ENCODE measurements at places on chromosomes 2 and 18.

- DNase-seq: no peak
These were observed 687.9 kb upstream of the SETBP1 start for GRCh38 chr18:43992741-43993140.

DNA sequence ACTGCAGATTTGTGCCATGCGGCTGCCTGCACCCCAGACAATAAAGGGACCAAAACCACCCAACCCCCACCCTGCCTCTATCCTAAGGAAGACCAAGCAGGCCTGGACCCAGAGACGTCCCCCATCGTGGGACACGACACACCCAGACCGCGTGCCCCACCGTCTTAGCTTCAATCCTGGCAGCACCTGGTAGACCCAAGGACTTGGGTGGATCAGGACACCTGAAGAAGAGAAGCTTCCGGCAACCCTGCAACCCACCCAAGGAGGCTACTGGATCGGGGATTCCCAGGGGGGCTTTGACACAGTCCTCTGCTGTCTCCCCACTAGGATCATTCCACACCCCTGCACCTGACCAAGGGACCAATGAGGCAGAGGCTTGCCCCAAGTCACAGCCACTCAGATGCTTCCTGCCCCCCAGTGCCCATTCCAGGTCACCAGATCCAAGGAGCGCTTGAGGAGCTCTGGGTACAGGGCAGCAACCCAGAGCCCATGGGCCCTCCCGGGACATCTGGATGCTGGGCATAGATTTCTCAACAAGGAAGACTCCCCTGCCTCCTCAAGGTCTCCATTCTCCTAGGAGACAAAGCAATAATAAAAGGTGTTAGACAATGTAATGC is 3.6 kb downstream of the ALPI start:
- DNase-seq: no peak

DNA sequence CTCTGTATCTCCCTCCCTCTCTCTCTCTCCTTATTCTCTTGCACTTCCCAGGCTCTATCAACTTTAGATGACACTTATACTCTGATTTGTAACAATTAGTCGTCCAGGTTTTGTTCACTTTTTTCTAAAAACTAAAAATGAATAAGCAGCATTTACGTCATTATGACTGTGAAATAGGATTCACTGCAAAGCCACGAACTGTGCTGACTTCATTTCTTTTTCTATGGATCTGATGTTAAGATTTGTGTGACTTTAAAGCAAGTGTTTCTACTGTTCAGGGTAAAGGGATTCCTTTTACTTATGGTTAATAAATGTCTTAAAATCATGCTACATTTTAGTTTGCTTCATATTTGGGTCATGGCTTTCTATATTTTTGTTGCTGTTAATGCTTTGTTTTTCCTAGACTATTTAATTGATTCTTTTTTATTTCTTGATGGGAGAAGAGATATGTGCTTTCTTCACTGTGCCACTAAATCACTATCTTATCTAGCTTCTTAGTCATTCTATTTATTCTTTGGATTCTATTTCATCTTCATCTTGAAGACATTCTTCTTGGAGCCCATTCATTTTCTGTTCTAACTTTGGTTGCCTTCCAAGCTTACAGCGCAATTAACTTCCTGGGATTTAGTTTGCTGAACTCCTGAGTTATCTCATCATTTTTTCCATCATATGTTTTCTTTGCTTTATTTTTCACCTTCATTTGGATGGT is 480.4 kb upstream of the TRIB2 start:
- DNase-seq: no peak

DNA sequence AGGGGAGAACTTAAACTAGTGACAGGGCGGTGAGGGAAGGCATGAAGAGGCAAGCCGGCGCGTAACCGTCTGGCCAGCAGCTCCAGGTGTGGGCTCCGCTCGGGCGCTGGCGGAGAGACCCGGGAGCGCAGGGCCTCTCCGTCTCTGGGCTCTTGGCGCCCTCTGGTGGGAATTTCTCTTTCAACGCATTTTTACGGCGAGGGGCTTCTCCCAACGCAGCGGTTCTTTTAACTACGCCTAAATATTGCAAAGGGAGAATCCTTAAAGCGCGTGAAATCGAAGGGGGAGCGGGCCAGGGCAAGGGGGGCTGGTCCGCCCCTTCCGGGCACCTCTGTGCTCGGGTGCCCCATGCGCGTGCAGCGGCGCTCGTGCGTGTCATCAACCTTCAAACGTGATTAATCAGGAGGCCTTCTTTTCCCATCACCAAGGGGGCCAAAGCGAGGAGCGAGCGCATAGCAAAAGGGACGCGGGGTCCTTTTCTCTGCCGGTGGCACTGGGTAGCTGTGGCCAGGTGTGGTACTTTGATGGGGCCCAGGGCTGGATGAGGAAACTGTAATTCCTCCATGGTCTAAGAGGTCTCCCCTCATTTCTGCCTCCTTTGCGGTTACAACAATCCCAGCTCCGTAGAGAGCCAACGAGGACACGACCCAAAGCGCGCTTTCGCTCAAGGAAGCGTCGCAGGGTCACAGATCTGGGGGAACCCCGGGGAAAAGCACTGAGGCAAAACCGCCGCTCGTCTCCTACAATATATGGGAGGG is 762 bp upstream of the GAD1 start:
- DNase-seq: no peak

- DNase-seq: no peak
These were observed 39.1 kb downstream of the FN1 start for GRCh38 chr2:215396595-215397313.

- DNase-seq: no peak
These were observed 477.4 kb downstream of the CPS1 start for GRCh38 chr2:211033765-211034164.

- no peak for DNase-seq
These were observed 66.6 kb upstream of the ODC1 start for GRCh38 chr2:10514743-10515142.

DNA sequence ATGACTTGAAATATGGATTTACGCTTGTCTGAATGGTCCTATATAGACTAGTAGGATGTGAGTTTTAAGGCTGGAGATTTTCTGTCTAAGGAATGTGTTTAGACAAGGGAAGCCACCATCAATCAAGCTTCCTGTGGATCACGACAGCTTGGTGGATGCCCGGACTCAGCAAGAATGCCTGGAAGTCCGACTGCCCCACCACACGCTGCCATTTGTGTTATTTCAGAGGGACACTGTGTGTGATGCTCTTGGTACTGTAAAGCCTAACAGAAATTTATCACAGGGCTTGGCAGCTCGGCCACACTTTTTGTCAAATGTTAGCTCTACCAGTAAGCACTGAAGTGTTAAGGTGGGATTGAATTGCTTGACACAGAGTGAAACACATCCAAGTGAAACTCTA is 127.1 kb upstream of the CDH7 start:
- DNase-seq: no peak

GRCh38 chr2:16713011-16713423 is 47.4 kb upstream of the CYRIA start:
- no peak for DNase-seq

- DNase-seq: no peak
These were observed 317.8 kb downstream of the GULP1 start for GRCh38 chr2:188609321-188610049.

- DNase-seq: no peak
These were observed 1276.1 kb upstream of the FAM98A start for GRCh38 chr2:34875091-34875745.

GRCh38 chr18:21526463-21526862 is 74.0 kb downstream of the ESCO1 start:
- DNase-seq: no peak

DNA sequence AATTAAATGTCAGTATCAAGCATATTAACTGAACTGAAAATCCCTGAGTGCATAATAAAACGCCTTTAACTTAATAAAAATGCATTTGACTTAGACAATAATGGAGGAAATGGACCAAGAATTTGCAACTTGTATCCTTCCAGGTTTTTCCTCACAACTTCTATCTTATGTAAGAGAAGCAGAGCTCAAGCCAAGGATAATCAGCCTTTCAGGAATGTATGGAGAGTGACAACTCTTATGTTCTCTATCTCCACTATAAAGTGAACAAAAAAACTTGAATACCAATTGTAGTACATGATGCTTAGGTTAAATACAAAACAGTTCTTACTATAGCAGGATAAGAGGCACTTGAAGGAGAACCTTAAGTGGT is 64.8 kb upstream of the CYP26B1 start:
- DNase-seq: no peak

GRCh38 chr2:9610781-9611548 is 19.8 kb downstream of the YWHAQ start:
- no peak for DNase-seq

DNA sequence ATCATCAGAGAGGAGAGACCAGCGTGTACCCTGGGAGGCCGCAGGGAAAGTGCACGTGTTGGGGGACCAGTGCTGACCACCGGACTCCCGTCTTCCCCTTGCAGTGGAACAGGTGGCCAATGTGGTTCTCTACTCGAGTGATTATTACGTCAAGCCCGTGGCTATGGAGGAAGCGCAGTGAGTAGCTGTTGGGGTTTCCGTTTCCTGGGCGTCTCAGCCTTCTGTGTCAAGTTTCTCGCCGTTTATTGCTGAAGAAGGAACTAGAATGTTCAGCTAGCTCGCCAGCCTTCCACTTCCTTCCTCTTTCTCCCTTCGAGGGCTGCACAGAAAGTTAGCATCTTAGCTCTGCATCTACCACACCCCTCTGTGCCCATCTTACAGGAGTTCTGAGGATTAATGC is 22.8 kb upstream of the DGKD start:
- DNase-seq: peak; percentile 83

DNA sequence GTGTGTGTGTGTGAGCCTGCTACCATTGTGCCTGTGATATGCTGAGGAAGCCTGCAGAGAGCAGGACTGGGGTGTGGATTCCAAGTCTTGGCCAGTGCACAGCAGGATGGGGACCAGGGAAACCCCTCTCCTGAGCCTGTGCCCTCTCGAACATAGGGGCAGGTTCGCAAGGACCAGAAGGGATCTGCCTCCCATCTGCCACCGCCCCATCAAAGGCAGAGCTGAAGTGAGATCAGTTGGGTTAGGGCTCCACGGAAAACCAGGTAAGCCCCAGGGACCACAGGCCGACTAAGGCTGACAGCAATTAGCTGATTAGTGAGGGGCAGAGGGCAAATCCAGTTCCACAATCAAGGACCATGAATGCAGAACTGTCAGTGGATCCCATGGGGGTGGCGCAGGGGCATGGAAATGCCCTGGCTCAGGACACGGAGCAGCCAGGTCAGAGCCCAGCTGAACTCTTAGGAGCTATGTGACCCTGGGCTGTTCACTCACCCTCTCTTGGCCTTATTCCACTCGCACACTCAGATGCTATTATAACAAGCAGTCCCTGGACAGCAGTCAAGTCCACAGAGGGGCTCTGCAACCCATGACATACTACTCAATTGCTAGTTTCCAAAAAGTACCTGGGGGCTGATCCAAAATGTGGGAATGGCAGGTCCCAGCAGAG is 84.2 kb upstream of the ID2 start:
- no peak for DNase-seq

DNA sequence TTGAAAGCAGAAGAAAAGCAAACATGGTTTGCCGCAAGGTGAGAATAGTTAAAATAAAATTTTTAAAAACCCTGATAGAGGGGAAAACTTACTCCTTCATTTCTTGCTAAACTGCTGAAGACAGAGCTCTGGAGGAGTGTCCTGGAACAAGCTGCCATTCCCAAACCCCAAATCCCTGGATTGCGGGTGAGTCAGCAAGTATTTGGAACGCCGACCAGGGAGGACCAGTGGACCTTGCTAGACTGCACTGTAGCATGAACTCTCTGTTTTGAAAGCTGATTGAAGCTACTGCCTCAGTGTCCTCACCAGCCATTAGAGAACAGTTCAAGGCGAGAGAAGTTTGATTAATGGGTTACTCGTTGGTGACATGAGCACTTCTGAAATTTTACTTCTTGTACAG is 99.4 kb upstream of the RASGRP3 start:
- no peak for DNase-seq

DNA sequence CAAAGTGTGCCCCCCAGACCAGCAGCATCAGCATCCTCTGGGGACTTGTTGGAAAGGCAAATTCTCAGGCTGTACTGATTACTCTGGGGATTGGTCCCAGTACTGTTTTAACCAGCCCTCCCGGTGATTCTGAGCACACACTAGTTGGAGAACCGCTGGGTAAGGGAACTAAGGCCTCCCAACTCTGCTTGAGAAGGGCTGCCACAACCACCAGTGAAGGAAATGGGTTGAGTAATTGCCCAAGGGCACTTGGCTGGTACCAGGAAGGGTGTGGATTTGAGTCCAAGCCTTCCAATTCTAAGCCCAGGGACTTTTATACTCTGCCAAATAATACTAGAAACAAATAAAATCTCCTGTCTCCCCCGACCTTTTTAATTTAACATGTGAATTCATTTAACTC is 219.9 kb downstream of the SETBP1 start:
- no peak for DNase-seq

- DNase-seq: no peak
These were observed 550.2 kb upstream of the SETBP1 start for GRCh38 chr18:44130376-44130942.

DNA sequence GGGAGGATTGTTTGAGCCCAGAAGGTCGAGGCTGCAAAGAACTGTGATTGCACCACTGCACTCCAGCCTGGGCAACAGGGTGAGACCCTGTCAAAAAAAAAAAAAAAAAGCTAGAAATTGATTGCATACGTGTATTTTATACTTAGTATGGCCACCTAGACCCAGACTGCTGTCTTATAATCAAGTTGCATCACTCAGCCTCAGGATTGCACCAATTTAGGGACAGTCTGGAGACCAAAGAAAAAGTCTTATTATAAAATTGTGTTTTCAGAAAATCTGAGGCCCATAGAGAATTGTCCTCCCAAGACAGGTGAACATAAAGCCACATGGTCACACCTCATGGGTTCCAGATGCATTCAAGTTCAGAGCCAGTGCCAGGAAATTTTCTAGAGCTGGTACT is 17.1 kb upstream of the PLEKHM3 start:
- DNase-seq: no peak

DNA sequence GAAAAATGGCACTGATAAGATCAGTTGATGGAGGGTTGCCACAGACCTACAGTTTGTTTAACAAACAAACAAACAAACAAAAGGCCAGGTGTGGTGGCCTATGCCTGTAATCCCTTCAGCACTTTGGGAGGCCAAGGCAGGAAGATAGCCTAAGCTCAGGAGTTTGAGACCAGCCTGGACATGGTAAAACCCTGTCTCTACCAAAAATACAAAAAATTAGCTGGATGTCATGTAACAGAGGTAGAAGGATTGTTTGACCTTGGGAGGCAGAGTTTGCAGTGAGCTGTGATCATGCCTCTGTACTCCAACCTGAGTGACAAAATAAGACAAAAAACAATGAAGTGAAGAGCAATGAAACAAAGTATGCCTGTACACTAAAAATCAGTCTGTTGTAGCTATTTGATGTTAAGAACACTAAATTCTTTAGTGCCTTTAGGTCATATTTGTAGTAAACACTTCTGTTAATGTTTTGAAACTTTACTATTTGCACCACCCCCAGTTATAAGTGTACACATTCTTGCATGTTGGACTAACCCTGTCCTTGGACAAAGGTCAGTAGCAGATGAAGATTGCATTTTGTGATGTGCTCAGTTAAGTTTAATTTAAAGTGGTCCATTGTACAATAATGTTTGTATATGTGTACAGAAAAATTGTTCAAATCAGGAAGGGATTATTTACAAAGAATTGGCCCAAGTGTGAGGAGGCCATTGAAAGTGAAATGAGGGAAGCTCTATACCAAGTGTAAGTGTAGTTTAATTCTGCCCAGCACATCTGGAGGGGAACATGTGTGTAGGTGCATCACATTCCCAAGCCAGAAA is 73.9 kb downstream of the KYNU start:
- DNase-seq: no peak
